ENCODE measurements at places on chromosomes 5 and 9.

DNA sequence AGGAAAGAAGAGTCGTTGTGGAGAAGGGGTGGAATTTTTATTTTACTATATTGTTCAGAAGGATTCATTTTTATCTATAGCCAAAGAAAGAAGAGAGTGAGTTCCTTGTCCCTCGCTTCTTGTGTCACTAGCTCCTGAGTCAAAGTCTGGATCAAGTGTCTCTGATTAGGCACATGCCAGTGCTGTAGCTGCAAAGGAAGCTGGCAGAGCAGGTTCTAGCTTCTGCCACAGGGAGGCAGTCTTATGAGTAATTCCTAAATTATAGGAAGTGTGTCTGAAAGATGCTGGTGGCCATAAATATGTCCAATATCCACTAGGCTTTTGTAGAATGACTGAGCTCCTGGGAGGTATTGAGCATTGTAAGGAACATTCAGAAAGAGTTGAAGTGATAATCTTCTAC lies 84.7 kb downstream of the DOCK2 start:
- DNase-seq: no peak

- no peak for DNase-seq
These were observed 787.3 kb downstream of the KCTD16 start for GRCh38 chr5:144958002-144958401.

DNA sequence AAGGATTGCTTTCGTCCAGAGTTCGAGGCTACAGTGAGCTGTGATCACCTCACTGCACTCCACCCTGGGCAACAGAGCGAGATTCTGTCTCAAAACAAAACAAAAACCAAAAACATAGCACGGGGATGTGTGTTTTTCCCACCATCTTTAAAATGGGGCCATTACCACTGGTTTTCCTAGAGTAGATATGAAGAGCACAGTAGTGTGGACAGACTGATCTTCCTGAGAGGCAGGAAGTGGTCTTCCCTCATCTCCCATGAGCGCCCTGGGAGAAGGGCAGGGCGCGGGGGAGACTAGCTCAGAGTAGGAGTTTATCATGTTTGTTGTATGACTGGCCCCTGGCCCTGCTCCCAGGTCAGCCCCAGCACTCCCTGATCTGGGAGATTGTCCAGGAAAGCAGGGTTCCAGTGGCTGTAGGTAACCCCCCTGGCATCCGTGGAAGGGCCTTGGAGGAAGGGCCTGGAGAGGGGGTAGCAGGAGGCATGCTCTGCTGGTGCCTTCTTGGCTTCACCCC lies 2.3 kb downstream of the SUSD3 start:
- DNase-seq: no peak

DNA sequence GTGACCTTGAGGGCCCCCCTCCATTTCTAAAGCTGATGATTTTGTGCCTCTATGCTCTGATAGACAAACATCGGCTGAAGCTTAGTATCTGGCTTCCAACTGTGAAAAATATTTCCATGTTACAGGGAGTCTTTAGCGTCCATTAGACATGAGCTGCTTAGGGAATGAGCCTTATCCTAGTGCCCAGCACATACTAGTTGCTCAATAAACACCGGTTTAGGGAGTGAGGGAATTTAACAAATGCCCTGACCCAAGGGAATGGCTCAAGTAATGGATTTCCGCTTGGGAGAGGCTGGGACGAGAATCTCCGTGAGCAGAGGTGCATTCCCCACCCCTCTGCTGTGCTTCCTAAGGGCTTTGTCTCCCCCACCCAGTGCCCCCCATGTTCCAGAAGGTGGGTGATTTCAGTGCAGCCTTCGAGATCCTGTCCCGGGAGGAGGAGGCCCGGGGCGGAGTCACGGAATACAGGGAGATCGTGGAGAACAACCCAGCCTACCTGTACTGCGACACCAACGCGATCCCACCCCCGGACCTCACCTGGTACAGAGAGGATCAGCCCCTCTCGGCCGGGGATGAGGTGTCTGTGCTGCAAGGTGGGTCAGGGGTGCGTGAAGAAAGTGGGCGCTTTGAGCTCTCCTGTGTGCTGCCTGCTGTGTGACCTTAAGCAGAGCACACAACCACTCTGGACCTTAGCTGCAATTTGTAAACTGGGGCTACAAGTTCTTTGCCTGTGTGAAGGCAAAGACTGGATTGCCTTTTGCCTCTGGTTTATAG lies 65.7 kb upstream of the ASS1 start:
- DNase-seq: no peak

DNA sequence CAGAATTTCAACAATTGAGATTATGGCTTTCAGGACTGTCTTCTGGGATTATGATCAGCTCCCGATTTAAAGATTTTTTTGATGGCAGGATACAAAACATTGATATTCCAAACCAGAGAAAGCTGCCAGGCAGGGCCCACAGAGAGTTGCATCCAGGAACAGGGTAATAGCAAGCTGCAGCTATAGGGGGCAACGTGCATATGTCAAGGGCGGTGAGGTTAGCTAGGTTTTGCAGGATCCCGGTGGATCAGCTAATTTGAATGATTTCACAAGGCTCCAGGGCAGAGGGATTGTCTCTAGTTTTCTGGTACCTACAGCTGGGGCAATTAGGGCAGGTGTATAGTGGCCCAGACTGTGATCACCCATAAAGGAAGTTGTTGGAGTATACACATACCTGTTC lies 339.4 kb downstream of the CHSY3 start:
- no peak for DNase-seq

DNA sequence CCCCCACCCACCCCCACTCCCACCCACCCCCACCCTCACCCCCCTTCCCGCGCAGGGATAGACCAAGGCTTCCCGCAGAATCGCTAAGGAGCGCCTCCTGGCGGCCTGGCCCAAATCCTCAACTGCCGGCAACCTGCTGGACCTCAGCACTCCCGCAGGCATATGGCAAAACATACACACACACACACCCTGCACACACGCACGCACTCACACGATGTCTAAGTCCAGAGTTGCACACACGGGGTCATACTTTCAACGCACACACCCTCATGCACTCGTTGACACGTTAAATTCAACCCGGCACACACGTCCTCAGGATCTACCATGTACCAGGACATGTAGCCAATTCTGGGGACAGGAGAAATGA lies 1.7 kb downstream of the CPLX2 start:
- no peak for DNase-seq

DNA sequence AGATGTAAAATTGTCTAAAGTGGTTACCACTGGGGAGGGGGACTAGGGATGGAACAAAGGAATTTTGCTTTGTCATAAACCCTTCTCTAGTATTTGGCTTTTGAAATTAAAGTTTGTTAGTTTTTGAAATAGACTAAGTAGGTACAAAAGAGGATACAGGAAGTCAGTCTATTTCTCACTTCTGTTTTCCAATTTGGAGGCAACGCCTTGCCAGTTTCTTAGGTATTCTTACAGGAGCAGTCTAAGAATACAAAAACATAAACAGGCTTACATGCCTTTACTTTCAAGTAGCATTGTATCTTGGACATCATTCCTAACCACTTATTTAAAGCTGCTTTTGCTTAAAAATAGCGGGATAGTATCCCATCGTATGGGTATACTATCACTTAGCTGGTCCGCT lies 34.4 kb downstream of the ALG2 start:
- no peak for DNase-seq

DNA sequence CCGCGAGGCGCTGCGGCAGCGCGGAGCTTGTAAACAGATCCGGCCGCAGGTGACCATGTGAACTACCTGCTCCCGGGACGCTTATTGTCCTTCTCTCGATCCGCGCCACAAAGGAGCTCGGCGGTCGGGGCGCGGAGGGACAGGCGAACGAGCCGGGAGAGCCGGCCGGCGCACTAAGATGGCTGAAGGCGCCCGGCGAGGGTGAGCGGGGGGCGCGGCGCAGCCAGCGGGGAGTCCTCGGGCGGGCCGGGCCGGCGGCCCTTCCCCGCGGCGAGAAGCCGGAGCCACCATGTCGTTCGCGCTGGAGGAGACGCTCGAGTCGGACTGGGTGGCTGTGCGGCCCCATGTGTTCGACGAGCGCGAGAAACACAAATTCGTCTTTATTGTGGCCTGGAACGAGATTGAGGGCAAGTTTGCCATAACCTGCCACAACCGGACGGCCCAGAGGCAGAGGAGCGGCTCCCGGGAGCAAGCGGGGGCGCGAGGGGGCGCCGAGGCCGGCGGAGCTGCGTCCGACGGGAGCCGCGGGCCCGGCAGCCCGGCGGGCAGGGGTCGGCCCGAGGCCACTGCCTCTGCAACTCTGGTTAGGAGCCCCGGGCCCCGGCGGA lies 535 bp downstream of the JMY start:
- no peak for DNase-seq

- DNase-seq: no peak
These were observed 175.1 kb upstream of the DAB2 start for GRCh38 chr5:39599721-39600431.

DNA sequence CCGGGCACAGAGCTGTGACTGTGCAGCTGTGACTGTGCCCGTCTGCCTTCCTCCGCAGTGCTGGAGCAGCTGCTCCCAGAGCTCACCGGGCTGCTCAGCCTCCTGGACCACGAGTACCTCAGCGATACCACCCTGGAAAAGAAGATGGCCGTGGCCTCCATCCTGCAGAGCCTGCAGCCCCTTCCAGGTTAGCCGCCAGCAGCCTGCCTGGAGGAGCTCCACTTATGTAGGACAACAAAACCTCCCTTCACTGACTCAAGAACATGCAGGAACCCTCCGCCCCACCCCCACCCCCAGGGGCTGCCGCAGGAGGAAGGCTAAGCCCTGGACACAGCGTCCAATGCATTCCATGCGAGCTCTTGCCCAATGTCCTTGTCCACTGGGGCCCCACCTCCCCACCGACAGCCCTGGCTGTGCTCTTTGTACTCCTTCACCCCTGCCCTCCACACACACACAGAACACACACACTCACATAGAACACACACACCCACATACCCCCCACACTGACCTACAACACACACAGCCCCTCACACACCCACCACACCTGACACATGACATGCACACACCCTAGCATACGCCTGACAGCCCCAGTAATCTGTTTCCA lies 27.9 kb downstream of the AFAP1L1 start:
- no peak for DNase-seq

- DNase-seq: no peak
These were observed 13.2 kb downstream of the P4HA2 start for GRCh38 chr5:132214491-132214890.

- no peak for DNase-seq
These were observed 35.6 kb downstream of the RUFY1 start for GRCh38 chr5:179585941-179586401.

- no peak for DNase-seq
These were observed 865.4 kb downstream of the MAT2B start for GRCh38 chr5:164370841-164371240.

GRCh38 chr5:131654776-131655175 lies 19.7 kb upstream of the RAPGEF6 start:
- DNase-seq: no peak

GRCh38 chr5:73170522-73170921 lies 2.5 kb upstream of the TMEM174 start:
- no peak for DNase-seq

DNA sequence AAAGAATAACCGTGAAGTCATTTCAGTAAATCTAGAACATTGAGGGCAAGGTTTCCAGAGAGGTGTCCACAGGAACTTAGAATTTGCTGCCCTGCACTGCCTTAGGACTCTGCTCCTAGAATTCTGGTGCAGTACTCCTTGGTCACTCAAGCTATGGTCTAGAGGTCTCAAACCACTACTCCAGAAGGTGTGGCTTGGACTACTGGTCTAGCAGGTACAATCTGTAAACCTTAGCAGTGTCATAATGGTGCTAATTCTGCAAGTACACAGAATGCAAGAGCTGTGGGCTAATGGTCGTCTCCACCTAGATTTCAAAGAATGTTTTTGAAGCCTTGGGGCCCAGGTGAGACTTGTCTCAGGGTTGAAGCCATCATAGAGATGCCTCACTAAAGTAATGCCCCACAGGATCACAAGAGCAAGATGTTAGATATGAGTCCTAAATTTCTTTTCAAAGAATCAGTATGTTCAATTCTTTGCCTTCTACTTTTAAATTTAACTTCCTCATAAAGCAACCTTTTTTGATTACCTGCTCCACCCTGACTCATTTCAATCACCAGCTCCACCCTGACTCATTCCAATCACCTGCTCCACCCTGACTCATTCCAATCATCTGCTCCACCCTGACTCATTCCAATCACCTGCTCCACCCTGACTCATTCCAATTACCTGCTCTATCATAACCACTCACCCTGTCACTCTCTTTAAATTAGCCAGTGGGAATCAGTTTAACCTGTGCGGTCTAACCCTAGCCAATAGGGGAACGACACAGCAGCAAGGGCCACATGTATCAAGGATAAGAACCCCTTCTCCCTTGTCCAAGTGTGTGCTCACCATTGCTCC lies 1111.8 kb upstream of the ACO1 start:
- no peak for DNase-seq

DNA sequence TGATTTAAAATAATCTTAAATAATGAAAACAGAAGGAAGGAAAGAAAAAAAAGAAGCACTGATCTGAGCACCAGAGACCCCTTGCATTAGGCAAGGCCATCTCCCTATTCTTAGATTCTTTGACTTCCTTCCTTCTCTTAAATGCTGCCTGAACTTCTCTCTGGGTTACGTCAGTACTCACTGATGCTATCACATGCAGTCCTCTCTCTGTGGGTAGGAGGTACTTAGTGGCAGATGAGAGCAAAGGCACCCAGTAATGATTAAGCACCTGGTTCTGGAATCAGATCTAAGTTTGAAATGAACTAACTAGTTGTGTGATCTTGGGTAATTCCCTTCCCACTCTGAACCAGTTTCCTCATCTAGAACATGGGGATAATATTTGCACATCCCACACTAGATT lies 110.3 kb upstream of the TBC1D2 start:
- no peak for DNase-seq

GRCh38 chr9:134393582-134394280 lies 67.5 kb downstream of the RXRA start:
- no peak for DNase-seq

- DNase-seq: no peak
These were observed 197.7 kb downstream of the NTRK2 start for GRCh38 chr9:84867186-84867585.

- no peak for DNase-seq
These were observed 21.1 kb upstream of the CYSTM1 start for GRCh38 chr5:140153905-140154304.

DNA sequence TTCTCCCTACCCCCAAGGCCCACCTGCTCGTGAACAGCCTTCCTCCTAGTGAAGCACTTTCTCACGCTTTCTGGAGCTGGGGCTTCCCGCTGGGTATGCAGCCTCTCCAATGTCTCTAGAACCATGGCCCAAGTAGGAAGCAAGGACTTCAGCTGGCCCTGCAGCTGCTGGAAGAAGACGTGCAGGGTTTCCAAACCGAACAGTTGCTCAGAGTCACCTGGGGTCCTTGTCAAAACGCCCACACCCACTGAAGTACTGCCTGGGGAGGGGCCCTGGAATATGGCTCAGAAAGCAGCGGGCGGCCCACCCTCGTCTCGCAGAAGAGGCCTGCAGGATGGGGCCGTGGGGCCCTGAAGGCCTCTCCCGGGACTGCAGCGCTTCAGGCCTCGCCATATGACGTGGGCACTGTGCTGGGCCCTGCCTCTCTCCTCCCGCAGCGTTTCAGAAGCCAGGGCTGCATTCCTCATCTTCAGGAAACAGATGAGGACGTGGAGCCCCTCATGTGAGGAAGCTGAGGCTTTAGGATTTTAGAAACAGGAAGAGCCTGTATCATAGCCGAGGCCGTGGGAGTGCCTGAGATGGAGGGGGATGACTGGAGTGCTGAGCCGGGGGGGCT lies 116.0 kb upstream of the LMX1B start:
- no peak for DNase-seq

- no peak for DNase-seq
These were observed 974 bp upstream of the SLC12A2 start for GRCh38 chr5:128082551-128083032.

GRCh38 chr9:111926421-111926875 lies 29.8 kb downstream of the UGCG start:
- DNase-seq: peak; percentile 92

- DNase-seq: no peak
These were observed 119.1 kb downstream of the C9orf50 start for GRCh38 chr9:129501771-129502319.

Data from SIG-M5 (cell line).